Hematopoietic multipotent progenitor cell treated with erythropoietin and hydrocortisone succinate and interleukin-3 and kit ligand, for 8 days (in vitro differentiated cells): ENCODE measurements at places on chromosomes 1 and 21.
A peak's percentile ranks its signal among the peaks of the same experiment; 100 is the strongest.

GRCh38 chr1:59006289-59006658 lies 222.4 kb upstream of the JUN start:
- no peak for DNase-seq

- DNase-seq: no peak
Observed at GRCh38 chr21:27885296-27885711, 918.4 kb upstream of the ADAMTS5 start.

DNA sequence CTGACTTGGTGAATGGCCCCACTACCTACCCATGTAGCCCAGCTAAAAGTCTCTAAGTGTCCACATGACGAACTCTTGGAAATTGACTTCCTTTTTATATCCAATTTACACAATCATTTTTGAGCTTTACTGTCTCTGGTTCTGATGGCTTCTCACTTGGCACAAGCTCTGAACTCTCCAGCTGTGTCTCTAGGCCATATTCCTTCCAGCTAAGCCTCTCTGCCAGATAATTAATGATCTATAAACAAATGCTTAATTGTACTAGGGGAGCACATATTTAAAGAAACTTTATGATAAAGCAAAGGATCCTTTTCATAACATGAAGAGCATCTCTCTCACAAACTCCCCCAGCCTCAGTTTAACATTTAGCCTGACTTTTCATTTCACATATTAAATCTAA lies 16.3 kb upstream of the BEND5 start:
- no peak for DNase-seq

GRCh38 chr1:154739654-154740053 lies 130.4 kb downstream of the KCNN3 start:
- DNase-seq: no peak

DNA sequence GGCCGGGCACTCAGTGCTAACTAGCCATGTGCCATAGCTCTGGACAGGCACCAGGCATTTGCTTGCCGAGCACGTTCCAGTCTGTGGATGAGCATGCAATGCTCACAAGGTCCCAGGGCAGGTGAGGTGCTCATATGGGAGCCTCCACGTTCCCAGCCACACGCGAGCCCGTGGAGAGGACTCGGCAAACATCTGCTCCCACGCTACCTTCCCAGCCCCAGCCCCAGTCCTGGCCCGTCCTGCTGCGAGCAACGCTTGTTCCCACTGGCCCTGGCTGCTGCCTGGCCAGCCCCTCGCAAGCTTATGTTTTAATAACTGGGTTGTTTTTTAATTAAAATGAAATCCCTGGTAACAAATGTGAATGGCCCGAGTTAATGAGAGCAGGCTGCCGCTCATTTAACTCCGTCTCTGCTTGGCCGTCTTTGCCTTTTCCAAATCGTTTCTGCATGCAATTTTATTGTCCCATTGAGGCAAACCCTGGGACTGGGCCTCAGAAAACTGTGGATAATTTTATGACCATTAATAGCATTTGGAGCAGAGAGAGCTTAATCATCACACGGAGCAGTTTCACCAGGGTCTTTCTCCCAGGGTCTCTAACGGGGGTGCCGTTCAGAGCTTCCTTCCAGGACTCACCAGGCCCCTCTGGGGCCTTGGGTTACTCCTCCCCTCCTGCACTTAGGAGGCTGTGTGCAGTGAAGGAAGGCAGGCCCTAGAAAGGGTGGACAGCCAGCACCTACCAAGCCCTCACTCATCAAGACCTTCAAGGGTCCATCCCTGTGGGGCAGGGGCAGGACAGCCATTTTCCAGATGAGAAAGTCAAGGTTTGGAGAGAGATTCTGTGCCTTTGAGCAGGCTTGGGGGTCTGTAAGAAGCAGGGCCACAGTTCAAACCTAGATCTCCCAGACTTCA lies 136.8 kb downstream of the GLIS1 start:
- no peak for DNase-seq

- DNase-seq: peak; percentile 26
Observed at GRCh38 chr1:173406783-173407230, 70.3 kb upstream of the PRDX6 start.

- DNase-seq: no peak
Observed at GRCh38 chr1:202590975-202591411, 119.3 kb downstream of the SYT2 start.
